Aorta (tissue), 5 donors: ENCODE measurements at places on chromosomes 4 and X. TPM values are rescaled to one million over a fixed set of nuclear protein-coding genes. Genes with fewer than 3 reads are reported as not detected.

Gene ZNF275
- 13.7 TPM for total RNA-seq

Gene HDX
- total RNA-seq = 10.4 TPM

Gene CT45A6
- total RNA-seq = not detected

Gene TMSB15A
- total RNA-seq = 1.2 TPM
